Hypothalamus (tissue), 51 donors: ENCODE measurements at places on chromosomes 4 and X.

- DNase-seq: no peak
Observed at GRCh38 chr4:8662776-8663175, 70.2 kb downstream of the CPZ start.

GRCh38 chrX:40108162-40108958 is 10.6 kb upstream of the BCOR start:
- no peak for DNase-seq

DNA sequence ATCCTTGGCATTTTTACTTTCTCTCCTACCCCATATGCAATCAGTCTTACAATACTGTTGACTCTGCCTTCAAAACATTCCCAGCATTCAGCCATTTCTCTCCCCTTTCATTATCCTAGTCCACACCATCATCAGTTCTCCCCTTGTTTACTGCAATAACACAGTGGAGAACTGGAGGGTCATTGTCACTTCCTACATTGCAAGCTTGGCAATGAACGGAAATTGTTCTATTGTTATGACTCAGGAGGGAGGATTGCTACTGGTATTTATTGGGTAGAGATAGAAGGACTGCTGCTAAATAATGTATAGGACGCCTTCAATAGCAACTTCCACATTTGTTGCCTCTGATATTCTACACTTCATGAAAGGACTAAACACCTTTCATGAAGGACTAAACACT is 231.8 kb downstream of the BANK1 start:
- no peak for DNase-seq

GRCh38 chr4:30395902-30396301 is 324.3 kb upstream of the PCDH7 start:
- no peak for DNase-seq

DNA sequence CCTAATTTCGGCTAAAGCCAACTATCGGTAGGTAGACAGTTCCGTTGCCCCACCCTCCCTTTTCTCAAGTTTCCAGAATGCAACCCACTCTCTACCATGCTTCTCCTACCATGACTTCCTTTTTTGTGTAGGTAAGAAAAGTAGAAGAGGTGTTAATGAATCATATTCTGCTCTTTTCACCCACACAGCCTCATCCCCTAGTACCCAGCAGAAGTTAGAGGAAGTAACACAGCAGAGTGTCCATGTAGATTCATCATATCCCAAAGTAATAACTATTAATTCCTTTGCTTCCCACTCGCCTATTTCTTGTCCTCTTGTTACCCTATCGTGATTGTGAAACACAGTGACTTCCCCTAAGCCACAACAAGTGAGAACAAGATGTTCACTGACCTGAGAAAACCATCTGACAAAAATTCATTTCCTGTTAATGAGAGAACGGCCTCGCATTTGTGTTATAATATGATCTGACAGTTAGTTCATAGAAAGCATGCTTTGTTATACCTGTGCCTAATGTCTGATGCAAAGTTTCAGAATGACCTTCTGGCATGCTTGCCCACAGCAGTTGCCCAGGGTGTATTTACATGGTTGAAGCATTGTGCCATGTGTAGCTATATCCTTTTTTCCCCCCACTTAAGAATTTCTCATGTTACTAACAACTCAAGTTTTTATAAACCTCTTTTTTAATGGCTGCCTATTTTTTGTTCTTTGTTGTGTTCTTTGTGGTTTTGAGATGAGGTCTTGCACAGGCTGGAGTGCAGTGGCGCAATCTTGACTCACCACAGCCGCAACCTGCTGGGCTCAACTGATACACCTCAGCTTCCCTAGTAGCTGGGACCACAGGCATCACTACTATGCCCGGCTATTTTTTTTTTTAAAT is 185.6 kb downstream of the RAP1GDS1 start:
- DNase-seq: no peak
